Bronchial epithelial cell (primary cell): ENCODE measurements at places on chromosomes 5 and 9.

- peak; percentile 4 for DNase-seq
These were observed 202.4 kb upstream of the CDH9 start for GRCh38 chr5:27240791-27241190.

DNA sequence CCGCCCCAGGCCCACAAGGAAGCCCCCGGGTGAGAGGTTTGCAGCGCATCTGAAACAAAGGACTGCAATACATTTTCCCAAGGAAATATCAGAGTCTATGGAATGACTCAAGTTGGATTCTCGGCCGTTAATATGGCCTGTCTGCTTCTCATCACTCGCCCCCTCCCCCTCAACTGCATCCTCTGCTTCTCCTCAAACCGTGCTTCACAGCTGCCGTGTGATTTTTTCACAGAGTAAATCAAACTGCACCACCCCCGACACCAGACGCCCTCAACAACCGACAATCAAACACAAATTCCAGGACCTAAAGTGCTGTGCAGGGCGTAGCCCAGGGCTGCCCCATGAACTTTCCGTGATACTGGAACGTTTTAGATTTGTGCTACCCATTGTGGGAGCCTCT is 176.9 kb downstream of the ROR2 start:
- DNase-seq, result no peak

DNA sequence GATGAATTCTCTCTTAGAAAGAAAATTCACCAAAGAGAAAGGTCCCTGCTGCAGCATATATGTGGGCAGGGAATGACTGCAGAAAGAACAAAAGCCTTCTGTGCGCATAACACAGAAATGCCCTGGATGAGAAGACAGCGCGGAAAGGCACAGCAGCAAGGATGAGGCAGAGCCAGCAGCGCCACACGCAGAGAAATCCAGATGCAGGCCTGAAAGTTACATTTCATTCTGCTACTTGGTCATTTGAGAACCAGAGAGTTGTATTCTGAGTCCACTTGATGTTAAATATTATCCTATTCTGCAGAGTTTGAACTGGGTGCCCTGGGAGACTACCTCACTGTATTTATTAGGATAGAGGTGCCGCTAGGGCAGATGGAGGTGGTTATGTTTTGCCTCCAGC is 68.5 kb downstream of the GLDC start:
- no peak for DNase-seq

DNA sequence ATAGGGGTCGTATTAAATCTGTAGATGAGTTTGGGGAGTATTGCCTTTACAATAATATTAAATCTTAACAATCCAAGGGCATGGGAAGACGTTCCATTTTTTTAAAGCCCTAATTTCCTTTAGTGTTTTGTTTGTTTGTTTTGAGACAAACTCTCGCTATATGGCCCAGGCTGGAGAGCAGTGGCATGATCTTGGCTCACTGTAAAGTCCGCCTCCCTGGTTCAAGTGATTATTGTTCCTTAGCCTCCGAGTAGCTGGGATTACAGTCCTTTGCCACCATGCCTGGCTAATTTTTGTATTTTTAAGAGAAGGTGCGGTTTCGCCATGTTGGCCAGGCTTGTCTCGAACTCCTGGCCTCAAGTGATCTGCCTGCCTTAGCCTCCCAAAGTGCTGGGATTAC is 19.9 kb downstream of the NIPBL start:
- no peak for DNase-seq

DNA sequence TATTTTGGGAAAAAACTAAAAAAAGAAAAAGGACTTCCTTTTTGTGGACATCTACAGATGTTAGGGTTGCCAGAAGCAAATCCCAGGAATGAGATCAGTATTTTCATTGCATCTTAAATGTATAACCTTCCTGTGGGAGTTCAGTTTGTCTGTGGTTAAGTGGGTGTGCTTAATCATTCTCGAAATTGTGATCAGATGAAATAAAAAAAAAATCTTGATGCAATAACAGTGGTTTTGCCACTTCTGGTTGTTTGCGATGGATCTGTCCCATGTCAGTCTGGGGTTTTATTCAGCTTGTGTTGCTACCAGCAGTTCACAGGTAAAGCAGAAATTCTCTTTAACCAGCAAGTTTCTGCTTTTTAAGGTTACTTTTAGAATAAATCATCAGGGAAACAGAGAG is 179.0 kb downstream of the MAN2A1 start:
- DNase-seq, result no peak

GRCh38 chr9:10015755-10016154 is 597.0 kb downstream of the PTPRD start:
- no peak for DNase-seq
